Glomerular endothelial cell (primary cell): ENCODE measurements at places on chromosomes 4 and X. TPM values are rescaled to one million over a fixed set of nuclear protein-coding genes. Genes with fewer than 3 reads are reported as not detected.

The PABPC5 gene
- 0.58 and 0.78 TPM in 2 replicates for total RNA-seq

The TCEAL7 gene
- total RNA-seq, result 8.5 and 16.2 TPM in 2 replicates

DNA sequence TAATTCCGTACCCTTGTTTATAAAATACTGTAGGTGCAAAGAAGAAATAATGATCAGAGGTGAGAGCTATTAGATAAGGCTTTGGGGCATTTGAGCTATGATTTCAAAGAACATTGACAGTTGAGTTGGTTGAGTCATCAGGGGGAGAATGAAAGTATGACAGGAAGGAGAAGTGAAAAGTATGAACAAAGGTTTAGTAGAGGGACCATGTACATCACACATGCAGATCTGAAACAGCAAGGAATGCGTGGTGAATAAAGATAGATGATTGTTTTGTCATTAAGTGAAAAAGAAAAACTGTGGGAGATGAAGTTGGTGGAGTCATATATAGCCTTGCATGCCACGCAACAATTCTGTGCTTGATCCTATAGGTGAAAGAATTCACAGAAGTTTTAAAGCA is 163.1 kb downstream of the ARAP2 start:
- DNase-seq, result no peak

DNA sequence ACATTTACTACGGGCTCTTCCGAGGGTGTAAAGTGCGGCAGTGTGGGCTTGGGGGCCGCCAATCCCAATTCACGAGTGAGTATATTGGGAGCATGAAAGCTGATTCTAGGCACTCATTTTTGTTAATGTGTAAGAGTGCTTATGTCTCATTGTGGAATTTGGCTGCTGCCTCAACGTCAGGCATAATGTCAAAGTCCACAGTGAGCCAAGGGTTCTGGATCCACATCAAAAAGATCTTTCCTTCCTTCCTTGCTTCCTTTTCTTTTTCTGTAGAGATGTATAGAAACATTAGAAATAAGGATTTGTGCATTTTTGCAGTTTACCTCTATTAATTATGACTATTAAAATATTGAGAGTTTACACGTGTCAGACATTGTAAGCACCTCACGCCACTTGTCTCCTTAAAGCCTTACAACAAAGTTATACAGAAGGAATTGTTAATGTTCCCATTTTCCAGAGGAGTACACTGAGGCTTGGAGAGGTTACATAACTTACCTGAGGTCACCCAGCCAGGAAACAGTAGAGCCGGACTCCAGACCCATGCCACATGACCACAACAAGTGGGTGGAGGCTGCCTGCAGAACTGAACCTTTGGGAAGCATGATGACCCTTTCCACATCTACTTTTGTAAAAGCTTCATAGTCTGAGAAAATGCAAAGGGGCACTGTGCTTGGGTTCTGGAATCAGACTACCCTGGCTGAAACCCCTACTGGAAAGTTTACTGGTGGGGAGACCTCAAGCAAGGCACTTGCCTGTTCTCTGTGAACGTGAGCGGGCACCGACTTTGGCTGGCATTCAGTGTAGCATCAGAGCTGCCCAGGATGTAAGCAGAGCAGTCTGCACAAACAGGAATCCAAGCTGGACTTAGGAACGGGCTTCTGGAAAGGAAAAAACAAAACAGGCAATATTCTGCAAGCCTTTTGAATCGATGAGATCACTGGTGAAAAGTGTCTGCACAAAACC is 761 bp downstream of the CLRN2 start:
- DNase-seq, result no peak

DNA sequence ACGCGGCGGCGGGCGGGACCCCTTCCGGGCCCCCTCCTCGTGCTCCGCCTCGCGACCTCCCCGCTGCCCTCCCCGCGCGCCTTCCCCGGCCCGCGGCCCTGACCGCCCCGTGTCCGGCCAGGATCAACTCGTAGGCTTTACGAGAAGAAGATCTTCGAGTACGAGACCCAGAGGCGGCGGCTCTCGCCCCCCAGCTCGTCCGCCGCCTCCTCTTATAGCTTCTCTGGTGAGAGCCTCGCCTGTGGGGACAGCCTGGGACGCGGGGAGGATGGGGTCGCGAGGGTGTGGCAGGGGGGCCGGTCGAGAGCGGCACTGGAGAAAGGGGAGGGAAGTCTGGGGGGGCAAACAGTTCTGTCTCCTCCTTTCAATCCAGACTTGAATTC is 465 bp downstream of the EMD start:
- no peak for DNase-seq

DNA sequence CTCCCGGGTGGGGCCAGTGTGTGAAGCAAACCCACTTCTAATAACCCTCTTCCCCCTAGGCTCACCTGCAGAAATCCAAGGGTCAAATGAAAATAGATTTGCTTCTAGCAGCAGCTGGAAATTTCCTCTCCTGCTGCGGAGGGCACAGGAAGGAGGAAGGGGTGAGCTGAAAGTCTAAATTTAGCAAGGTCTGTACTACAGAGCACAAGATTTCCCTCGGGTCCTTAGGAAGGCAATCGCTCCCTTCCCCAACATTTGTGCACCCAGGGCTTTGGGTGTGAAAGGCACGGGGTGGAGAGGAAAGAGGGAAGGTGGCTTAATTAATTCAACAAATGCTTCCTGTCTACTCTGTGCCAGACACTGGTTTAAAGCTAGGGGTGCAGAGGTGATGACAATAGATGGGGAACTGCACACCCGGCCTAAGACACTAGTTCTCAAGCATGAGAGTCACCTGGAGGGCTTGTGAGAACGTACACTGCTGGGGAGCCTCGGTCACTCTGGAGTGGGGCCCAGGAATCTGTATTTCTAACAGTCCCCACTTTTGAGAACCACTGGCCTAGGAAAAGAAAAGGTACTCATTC is 204.4 kb downstream of the NSUN7 start:
- DNase-seq, result no peak

GRCh38 chrX:43728002-43728401 is 71.9 kb downstream of the MAOA start:
- DNase-seq, result no peak

DNA sequence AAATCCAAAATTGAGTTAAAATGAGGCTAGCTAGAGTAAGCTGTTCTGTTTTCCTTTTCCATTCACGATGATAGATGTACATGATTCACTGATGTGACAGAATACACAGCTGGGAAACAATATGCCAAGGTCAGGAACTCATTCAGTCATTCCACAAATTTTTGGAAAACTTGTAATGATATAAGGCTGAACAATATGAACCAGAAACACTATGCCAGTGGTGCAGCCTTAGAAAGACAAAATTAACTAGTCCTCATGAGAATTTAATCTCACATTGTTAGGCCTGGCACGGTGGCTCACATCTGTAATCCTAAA is 50.0 kb upstream of the NDST3 start:
- DNase-seq, result no peak

- no peak for DNase-seq
These were observed 54.3 kb downstream of the HAND2 start for GRCh38 chr4:173475751-173476150.
